ENCODE measurements at places on chromosomes 6 and 20. TPM values are rescaled to one million over a fixed set of nuclear protein-coding genes. Genes with fewer than 3 reads are reported as not detected.

Gene SRMS
- not detected for total RNA-seq

Gene DDAH2
- 71.2 TPM for total RNA-seq

Gene ERVFRD-1
- 0.55 TPM for total RNA-seq

Gene CARMIL1
- 37.6 TPM for total RNA-seq

Gene FBXO30
- total RNA-seq, result 9.4 TPM

Gene TMC2
- 0.43 TPM for total RNA-seq

Gene LINC00237
- not detected for total RNA-seq

Gene SLC44A4
- total RNA-seq, result 23.1 TPM

Gene NFKBIE
- total RNA-seq, result 7.1 TPM

Gene TIAM2
- total RNA-seq, result 6.2 TPM

Gene CYP21A2
- 0.61 TPM for total RNA-seq

Measured in upper lobe of right lung (tissue), 1 donor.